Right forelimb (tissue), 1 donor: ENCODE measurements at places on chromosomes 5 and 9.

DNA sequence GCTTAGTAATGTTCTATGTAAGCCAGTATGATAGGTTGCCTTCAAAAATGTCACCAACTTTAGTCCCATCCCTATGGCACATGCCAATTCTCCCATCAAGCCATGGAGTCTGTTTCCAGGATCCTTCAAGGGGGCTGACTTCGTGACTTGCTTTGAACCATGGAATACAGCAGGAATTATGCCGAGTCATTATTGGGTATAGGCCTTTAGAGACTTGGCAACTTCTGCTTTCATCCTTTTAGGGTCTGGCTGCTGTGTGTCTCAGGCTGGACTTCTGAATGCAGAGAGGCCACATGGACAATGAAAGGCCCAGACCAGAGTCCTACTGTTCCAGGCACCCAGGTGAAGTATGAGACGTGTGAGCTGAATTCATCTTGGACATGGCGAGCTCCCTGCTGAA lies 109.8 kb downstream of the DENND1A start:
- DNase-seq, result no peak

DNA sequence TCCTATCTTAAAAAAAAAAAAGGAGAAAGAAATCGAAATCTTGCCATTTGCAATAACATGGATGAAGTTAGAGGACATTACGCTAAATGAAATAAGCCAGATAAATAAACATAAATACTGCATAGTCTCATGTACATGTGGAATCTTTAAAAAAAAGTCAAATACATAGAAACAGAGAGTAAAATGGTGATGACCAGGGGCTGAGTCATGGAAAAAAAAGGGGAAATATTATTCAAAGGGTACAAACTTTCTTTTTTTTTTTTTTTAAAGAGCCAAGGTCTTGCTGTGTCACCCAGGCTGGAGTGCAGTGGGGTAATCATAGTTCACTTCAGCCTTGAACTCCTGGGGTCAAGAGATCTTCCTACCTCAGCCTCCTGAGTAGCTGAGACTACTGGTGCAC lies 310.1 kb downstream of the ZNF608 start:
- DNase-seq, result no peak

- DNase-seq, result no peak
These were observed 116.5 kb downstream of the GDNF start for GRCh38 chr5:37723162-37723961.

DNA sequence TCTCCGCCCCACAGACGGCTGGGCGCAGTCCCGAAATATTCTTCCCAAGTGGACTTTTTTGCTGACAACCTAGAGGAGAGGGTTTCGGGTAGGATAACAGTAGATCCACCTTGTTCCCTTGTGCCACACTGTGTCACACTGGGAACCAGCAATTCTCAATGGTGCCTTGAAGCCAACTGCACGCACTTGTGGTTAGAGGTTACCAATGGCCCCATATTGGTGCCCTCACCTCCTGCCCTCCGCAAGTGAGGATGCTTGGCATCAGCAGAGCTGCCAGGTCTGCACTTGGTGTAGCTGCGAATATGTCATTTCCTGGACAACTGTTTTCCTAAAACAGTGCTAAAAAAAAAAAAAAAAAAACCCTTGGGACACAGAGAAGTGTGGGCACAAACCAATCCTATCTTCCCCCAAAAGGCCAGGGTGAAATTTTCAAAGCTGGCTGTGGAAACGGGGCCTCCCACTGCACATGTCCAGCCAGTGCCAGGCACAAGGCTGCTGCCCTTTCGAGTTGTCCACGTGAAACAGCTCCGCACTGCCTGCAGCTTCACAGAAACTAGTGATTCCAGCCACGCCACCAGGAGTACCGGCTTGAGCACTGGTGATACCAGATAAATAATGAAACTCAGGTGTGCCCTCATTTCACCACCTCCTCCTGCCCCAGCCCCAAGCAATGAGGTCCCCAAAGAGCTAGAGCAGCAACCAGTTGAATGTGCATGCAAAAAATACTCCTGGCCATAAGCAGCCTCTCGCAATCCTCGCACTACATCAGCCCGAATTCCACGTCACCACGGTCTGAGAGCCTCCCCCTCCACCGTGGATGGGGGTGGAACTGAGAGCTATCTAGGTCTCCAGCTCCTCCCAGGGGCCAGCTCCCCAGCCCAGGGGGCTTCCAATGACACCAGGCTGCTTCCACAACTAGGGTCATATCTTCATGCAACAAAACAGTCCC lies 51.2 kb downstream of the USP20 start:
- no peak for DNase-seq

DNA sequence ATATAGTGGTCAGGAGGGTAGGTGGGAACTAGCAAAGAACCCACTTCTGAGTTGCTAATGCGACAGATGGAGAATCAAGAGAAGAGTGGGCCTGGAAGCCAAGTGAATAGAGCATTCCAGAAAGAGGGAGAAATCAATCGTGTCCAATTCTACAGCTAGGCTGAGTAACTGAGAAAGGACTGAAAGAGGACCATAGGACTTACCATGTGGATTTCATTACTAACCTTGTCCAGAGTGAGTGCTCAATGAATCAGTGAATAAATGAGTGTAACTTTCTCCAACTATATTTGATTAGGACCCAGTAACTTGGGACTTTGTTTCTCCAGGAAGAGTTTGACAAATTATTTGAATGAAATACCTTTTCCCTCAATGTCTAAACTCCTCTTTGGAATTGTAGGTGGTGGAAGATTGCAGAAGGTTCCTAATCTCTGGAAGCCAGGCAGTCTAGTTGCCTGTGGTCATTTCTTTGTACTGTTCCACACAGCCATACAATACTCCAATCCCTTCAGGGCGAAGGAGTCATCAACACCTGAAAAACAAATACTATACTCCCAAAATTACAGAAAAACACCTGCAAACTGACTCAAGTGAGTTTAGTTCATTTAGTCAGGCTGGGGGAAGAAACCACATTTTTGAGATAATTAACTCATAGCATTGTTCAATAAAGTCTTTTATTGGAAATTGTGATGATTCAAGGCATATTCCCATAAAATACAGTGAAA lies 2.6 kb upstream of the F2RL1 start:
- no peak for DNase-seq

GRCh38 chr5:99037668-99038067 lies 108.9 kb upstream of the CHD1 start:
- no peak for DNase-seq

DNA sequence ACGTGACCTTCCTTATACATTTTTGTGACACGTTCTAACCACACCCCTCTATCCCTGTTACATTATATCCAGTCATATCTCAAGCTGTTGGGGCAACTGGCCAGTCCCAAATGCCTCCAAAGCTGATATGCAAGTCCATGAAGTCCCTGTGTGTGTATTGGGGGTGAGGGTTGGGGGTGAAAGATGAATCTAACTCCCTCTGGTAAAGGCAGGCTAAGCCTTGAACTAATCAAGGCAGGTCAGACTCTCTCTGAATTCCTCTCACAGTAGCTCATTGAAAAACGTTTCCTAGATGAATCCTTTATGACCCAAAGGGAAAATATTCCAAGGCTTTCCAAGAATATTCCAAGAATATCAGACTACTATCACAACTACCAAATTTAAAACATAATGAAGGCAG lies 174.4 kb downstream of the MUSK start:
- no peak for DNase-seq

GRCh38 chr5:17147617-17148016 lies 69.8 kb upstream of the BASP1 start:
- DNase-seq, result no peak

- DNase-seq, result no peak
These were observed 52.8 kb downstream of the S1PR3 start for GRCh38 chr9:89044104-89044503.

GRCh38 chr5:142663246-142663645 lies 22.6 kb downstream of the FGF1 start:
- DNase-seq, result no peak

DNA sequence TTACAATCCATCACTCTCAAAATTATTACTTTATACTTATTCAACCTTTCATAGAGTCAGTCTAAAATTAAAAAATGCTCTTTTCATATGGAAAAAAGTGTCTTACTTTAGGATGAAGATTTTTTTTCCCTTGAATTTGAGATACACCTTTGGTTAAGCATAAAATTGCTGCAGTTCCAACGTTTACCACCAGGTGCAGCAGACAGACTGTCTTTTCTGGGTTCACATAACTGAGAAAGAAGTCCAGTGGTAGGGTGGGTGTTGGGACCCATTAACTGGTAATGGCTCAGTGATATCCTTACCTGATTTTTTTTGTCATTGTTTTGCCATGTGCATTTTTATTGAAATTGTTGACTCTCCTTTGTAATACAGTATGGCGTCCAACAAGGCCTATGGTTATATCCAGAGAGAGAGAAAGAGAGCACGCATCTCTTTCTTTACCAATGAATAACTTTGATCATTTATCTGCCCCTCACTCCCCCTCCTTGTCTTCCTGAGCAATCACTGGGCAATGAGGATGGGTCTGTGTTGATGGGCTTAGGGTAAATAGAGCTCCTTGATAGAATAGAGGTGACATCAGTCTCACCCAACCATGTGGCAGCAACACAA lies 98.4 kb downstream of the FBXL7 start:
- DNase-seq, result no peak

DNA sequence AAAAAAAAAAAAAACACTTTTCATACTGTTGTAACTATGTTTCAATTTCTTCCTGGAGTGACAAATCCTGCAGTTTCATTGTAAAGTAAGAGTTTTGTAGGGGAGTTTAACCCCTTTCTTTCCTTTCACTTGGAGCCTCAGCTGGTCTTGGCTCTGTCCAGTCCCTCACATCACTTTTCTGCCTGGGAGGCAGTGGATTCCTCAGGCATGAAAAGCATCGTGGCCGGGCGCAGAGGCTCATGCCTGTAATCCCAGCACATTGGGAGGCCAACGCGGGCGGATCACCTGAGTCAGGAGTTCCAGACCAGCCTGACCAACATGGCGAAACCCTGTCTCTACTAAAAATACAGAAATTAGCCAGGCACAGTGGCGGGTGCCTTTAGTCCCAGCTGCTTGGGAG lies 45.6 kb upstream of the MYO10 start:
- no peak for DNase-seq

DNA sequence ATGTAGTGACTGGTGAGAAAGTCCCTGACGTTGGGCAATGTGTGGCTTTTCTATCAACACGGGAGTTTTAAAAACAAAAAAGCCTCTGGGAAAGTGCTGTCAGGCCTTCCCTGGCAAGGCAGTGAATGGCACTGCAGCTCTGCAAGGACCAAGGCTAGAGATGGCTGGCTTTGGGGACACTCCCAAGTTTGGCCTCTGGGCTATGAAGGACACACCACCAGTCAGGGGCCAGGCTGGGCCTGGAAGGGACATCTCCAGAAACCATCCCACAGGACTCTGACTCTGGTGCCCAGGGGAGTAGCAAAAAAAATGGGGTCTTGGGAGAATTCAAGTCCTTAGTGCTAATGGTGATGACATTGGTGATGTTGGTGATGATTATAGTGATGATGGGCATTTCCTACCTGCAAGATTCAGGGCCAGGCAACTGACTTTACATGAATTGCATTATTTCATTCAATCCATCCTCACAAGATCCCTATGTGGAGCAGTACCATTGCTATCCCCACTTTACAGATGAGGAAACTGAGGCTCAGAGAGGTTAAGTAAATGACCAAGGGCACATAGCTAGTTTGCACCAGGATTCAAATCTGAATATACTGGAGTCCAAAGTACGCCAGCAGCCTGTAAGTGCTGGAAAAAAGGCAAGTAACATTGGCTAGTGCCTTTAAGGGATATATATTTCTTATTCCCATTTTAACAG lies 2.6 kb upstream of the PPARGC1B start:
- DNase-seq, result no peak

GRCh38 chr5:178319541-178320041 lies 87.0 kb upstream of the PHYKPL start:
- peak; percentile 20 for DNase-seq

GRCh38 chr9:135507104-135508035 lies 6.9 kb downstream of the MRPS2 start:
- DNase-seq, result no peak

- no peak for DNase-seq
These were observed 4.1 kb downstream of the IPPK start for GRCh38 chr9:92665836-92666235.

DNA sequence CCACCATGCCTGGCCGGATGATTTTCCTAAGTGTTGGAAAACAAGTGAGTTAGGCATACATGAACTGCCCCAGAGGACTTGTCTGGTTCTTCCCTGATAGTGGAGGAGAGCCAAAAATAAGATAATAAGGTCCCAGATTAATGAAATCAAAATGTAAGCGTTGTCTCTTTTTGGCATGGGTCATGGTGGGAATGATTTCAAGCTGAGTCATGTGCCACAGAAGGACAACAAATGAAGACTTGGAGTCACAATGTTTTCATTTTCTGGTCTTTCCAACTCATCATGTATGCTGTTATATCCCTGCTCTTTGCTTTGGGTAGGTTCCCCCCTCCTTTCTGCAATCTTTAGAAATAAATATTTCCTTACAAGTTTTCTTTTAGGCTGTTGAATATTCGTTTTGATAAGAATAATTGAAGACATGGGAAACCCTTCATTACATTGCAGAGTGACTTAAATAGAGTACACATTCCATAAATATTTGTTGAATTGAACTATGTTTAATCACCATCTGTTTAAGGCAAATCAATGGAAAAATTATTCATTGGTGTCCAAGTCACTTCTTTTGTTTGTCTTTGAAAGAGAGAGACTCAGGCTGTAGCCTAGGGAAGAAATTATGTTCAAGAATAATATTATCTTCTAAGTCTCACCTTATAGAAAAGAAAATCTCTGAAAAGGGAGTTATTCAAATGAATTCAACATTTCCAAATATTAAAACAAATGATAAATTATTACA lies 196.3 kb downstream of the CSNK1G3 start:
- DNase-seq, result no peak
